Cardiac muscle cell (in vitro differentiated cells and primary cell): ENCODE measurements at places on chromosomes 12 and 14.

GRCh38 chr12:104729091-104729490, 229.0 kb downstream of the SLC41A2 start:
- DNase-seq: no peak

DNA sequence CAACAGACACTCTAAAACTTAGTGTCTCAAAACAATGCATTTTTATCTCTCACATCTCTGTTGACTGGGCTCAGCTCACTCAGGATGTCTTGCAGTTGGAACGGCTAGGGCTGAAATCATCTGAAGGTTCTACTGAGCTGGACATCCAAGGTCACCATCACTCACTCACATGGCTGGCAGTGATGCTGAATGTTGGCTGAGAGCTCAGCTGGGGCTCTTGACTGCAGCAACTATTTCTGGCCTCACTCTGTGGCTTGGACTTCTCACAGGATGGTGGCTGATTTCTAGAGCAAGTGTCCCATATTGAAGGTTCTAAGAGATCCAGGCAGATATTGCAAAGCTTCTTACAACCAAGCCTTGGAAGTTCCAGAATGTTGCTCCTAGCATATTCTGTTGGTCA, 166.5 kb downstream of the ZFP36L1 start:
- no peak for DNase-seq

- no peak for DNase-seq
These were observed 23.9 kb downstream of the GNG2 start for GRCh38 chr14:51884086-51884927.

- no peak for DNase-seq
These were observed 45.5 kb downstream of the ATF7IP start for GRCh38 chr12:14410841-14411569.

DNA sequence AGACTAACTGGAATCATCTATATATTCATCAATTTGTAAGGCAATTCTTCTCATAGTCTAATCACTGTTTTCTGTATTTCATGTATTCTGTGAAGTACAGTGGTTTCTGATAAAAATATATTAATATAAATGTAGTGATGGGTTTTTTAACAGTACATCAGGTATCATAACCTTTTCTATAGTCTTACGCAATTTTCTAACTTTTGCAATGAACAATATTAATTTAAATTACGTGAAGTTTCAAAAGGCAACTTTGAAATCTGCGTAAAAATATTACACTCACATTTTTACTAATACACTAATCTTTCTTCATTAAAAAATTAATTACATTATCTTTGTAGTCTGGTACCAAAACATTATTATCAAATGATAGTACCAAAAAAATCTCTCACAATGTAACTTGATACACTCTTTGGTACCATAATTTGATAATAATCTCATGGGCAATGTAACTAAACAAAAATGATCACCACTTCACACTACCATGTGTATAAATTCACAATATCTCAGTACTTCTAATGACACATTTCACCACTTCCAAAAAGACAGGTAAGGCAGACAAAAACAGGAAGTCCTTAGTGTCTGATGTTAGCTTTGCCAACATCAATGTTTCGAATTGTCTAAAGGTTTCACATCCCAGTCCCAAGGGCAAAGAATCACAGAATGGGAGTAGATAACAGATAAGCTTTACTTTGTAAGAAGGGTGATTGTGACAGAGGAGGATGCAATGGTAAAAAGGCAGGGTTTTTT, 8.7 kb downstream of the DNAI7 start:
- DNase-seq: no peak

DNA sequence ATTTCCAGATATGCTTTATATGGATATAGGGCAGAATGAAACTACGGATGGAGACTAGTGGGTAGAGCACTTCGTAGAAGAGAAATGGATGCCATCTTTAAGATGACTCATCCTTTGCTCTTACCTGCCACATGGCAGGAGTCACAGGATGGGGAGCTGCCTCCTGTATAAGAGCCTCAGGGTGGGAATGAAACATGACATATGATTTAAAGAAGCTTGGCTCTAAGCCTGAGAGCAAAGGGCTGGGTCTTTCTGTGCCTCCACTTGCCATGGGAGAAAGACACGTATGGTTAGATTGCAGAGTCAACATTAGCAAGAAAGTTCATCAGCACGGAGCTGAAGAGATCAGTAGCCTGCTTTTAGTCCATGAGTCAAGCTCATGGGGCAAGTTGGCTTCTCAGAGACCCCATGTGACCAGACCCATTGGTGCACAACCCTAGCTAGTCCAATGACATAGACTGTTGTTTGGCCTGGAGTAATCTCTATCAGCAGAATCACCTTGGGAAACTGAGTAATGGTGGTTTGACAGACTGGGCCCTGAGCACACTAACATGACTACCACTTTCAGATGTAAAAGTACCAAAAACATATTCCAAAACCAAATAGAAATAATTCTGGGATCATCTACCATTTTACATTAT, 38.1 kb upstream of the IL22 start:
- no peak for DNase-seq
